Activated CD4-positive, alpha-beta T cell treated with anti-CD3 and anti-CD28 coated beads, Interleukin-2, amount 50 U/mL, for 24 hours (primary cell): ENCODE measurements at places on chromosomes 3 and 15.

DNA sequence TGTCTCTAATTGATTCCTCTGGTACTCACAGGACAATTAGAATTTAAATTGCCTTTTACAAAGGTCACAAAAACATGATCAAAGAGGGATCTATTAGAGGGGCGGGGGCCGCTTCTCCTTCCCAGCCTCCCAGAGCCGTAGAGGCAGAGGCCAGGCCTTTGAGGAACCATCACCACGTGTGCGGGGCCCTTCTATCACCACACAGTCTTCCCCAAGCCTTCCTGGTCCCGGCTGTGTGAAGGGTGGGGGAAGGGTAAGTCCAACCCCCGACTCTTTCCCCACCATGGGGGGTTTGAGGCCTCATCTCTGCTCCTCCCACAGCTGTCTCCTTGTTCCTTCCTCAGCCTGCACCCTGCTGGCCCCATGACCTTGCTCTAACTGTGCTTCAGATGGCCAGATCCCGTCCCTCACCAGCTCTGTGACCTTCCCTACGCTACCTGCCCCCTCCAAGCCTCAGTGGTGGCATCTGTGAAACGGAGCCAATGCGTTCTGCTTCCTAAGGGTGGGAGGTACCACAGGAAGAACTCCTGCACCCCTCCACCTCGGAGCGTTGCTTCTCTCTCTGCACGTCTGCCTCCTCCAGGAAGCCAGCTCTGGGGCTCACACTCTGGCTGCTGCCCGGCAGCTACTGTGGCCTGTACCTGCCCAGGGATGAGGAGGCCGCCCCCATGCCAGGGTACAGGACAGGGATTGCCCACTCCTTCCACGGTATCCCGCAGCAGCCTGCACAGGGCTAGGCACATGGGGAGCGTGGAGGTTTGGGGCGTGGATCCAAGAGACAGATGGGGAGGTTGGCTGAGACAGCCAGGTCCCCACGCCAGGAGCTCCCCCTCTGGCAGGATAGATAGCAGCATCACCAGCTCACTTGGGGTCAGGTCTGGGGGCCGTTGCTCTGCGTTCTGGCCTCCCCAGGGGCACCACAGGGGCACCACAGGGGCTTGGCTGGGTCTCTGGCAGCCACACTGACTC is 83.8 kb downstream of the LINGO1 start:
- DNase-seq: no peak

DNA sequence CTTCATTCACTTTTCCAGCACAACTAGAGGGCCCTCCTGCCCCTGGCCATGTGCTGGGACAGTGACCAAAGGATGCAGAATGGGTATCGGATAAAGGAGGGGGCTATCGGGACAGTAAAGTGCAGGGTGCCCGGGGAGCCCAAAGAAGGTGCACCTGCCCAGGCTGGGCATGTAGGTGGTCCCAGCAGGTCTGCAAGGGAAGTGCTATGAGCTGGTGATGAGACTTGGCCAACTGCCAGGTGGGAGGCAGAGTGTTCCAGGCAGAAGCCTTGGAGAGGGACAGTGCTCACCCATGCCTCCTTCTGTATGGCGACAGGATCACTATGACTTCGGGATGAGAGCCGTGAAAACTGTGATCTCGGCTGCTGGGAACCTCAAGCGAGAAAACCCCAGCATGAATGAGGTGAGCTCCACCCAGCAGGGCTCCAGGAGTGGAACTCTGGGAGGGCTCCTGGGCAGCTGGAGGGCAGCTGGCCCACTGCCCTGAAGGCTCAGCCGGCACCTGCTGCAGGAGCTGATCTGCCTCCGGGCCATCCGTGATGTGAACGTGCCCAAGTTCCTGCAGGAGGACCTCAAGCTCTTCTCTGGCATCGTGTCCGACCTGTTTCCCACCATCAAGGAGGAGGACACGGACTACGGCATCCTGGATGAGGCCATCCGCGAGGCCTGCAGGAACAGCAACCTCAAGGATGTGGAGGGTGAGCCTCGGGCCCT is 48.4 kb downstream of the DNAH1 start:
- DNase-seq: no peak

DNA sequence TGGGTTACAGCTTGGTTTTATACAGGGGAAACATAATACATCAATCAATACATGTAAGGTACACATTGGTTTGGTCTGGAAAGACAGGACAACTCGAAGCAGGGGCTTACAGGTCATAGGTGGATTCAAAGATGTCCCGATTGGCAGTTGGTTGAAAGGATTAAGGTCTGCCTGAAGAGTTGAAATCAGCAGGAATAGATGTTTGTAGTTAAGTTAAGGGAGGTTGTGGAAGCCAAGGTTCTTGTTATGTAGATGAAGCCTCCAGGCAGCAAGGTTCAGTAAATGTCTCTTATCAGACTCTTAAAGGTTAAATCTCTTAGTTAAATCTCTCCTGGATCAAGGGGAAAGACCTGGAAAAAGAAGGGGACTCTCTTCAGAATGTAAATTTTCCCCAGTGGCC is 58.4 kb upstream of the MINAR1 start:
- DNase-seq: no peak

DNA sequence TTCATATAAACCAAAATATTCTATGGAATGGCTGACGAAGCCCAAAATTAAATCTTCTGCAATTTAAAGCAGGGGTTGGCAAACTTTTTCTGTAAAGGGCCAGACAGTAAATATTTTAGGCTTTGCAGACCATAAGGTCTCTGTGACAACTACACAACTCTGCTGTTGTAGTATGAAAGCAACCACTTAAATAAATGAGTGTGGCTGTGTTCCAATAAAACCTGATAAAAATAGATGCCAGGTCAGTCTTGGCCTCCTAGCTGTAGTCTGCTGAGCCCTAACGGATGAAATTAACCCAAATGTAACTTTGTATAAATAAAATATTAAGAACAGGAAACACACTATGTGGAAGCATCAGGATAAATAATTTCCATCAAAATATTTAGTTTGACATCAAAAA is 104.2 kb downstream of the FBXL22 start:
- no peak for DNase-seq

- no peak for DNase-seq
Measured at GRCh38 chr3:176430244-176431037, 766.8 kb downstream of the TBL1XR1 start.

- no peak for DNase-seq
Measured at GRCh38 chr3:98741121-98741716, 21.9 kb upstream of the ST3GAL6 start.

DNA sequence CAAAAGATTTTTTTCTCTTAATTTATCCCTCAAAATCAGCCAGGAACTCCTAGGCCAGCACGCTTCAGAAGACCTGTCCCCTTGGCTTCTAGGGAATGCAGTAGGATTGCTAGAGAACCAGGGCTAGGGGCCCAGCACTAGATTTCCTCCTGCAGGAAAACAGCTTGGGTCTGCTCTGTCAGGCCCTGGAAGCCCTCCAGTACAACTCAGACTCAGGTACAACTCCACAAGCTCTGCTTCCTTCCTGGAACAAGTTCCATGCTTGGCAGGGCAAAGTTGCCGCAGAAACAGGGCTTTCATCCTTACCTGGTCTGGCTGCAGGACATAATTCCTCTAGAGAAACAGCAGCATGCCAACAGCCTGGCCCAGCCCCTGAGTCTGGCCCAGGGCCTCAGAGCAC is 96.1 kb upstream of the CTNNB1 start:
- no peak for DNase-seq

DNA sequence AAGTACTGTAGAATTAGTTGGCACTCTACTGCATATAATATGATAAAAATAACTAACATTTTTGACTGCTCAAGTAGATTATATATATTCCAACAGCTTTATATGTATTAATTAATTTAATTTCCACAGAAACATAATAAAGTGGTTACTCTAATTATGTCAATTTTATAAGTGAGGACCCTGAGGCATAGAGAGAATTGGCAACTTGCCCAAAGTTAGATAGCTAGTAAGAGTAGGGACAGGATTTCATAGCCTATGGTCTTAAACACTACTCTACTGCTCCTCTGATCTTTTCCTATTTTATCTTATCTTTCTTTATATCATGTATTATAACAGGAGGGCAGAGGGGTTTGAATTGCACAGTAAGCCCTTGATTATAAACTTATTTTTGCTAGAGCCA is 418.7 kb upstream of the SGO1 start:
- no peak for DNase-seq

DNA sequence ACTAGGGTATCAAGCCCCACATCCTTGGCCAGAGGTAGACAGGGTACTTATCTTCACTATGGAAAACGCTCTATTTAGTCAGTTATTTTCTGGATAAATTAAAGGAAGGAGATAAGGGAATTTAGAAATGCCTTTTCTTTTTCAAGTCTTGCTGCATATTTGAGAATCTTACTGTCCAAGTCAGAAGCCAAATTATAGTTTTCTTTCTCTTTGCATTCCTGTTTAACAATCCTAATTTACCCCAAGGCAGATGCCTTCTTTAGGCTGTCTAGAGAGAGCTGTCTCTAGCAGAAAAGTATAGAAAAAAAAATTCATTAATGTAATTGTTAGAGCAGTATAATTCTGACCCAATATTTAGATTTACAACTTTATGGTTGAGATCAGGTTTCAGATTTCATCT is 64.4 kb upstream of the TBC1D5 start:
- DNase-seq: no peak

- DNase-seq: no peak
Measured at GRCh38 chr3:53665608-53666425, 171.4 kb downstream of the CACNA1D start.

- no peak for DNase-seq
Measured at GRCh38 chr3:111732252-111732879, 126.7 kb upstream of the PHLDB2 start.

DNA sequence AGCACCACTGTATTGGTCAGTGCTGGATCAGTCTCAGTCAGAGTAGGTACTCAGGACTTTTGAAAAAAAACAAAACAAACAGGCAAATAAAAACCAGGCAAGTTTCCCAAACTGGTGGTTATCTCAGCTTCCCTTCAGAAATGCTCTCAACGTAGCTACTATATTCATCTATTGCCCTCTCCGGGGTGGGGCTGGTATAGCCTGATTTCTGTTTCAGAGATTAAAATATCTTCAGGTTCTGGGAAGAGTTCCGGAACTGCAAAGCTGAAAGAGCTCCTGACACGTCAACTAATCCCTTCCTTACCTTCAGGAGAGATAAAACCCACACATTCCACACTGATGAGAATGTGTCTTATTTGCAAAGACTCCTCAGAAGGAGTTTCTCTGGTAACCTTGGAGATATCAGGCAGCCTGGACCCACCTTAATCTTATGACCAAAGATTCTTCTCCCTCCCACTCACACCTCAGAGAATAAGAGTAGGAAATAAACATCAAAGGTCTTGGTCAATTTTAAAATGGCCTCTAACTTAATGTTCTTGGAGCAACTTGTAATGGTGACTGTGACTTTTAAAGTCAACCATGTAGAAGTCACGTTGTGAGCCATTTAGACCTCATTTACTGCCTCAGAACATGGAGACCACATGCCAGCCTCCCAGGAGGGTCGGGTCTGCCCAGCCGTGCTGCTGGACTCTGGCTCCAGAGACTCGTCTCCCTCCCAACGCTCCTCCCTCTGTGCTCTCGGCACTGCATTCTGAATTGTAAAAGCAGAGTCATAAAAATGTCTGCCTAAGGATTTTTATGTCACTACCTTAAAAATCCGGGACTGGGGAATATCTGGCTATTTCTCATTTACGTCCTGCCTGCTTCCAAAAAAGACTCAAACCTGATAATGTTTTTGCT is 53.8 kb downstream of the CDCP1 start:
- DNase-seq: no peak

- no peak for DNase-seq
Measured at GRCh38 chr3:64880916-64881315, 193.1 kb upstream of the ADAMTS9 start.

DNA sequence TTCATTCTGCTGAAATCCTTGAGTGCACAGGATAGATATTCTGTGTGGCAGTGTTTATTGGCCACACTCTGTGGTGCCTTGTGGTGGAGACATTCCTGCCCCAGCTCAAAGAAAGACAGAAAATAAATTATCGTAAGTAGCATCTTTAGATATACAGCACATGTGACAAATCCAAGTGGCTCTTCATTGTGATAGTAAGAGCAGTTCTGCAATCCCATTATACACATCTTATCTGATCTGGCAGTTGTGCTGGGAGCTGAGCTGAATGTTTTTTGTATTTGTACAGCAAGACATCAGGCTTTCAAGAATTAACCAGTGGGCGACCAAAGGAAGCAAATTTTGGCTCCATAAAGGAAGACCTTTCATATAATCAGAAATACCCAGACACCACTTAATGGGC is 235.3 kb upstream of the MRPL3 start:
- DNase-seq: no peak

DNA sequence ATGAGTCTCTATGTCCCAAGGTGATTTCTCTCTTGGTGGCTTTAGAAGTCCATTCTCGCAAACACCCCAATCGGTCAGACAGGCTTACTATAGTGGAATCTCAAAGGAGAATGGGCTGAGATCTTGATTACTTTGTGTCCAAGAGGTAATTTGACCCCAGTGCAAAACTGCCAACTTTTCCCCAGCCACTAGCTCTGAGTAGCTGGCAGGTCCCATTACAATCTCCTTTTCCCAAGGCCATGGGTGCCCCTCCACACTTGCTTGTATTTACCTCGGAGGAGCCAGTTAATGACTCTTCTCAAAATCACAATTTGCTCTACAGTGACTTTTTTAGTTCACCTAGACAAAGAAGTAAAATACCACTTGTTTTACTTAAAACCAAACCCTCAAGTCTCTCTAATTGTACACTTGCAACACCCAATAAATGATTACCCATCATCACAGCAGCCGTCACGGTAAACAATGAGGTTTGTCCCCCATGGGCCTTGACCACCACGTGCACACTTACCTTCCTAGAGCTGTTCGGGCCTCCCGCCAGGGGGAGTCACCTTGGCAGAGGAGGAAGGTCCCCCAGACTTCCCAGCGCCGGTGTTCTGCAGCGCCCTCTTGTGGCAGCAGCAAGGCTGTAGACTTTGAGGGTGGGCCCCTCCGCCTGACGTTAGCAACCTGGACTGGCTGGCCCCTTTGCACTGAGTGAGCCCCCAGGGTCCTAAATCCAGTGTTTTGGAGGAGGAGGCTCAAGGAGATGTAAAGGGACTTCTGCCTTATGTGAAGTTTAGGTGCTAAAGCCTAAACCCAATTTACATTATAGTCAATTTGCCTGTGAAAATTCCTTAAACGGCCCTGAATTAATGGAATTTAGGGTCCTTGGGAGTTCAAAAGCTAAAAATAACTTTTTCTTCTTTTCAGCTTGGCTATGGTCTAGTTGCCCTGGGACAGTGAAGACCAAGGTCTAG is 18.7 kb upstream of the HDAC11 start:
- peak; percentile 54 for DNase-seq
